Ascending aorta (tissue), 2 donors: ENCODE measurements at places on chromosomes 12 and 14.

- no peaks in the 10 kb centered on the region for H3K27me3 ChIP-seq
- H3K4me1 ChIP-seq, result no peaks in the 10 kb centered on the region
- H3K36me3 ChIP-seq, result no peaks in the 10 kb centered on the region
- no peak for DNase-seq
- H3K27ac ChIP-seq, result no peak overlapping the region
Measured at GRCh38 chr12:52439420-52439819, 5.2 kb upstream of the KRT75 start.

DNA sequence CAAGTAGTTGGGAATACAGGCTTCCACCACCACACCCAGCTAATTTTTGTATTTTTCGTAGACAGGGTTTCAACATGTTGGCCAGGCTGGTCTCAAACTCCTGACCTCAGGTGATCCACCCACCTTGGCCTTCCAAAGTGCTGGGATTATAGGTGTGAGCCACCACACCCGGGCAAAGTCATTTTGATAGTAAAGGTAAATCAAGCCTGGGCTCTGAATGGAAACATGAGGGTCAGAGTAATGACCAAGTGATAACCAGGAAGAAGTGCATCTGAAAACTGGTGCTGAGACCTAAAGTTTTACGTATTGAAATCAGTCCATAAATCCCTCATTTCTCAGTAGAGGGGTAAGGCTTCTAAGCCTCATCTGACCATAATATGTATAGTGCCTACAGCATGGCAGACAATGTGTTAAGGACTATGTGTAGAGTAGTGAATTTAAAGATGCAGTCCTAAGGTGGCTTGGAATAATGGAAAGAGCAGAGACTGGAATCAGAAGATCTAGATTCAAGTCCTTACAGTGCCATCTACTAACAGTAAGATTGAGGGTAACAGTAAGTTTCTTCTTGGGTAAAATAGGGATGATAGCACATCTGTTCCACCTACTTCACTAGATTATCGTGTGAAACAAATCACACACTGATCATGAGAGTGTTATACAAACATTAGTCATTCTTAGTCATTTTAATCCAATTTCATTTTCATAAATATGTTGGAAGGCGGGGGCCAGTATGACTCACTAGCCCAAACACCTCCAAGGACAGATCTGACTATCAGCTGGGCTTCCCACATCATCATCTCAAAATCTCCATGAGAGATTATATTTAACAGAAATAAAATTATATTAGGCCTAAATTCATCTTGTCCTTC is 11.2 kb downstream of the MAP4K5 start:
- no peaks in the 10 kb centered on the region for H3K27me3 ChIP-seq
- H3K36me3 ChIP-seq, result no peaks in the 10 kb centered on the region
- peak overlapping the region; percentile 37 for H3K27ac ChIP-seq
- DNase-seq, result no peak

DNA sequence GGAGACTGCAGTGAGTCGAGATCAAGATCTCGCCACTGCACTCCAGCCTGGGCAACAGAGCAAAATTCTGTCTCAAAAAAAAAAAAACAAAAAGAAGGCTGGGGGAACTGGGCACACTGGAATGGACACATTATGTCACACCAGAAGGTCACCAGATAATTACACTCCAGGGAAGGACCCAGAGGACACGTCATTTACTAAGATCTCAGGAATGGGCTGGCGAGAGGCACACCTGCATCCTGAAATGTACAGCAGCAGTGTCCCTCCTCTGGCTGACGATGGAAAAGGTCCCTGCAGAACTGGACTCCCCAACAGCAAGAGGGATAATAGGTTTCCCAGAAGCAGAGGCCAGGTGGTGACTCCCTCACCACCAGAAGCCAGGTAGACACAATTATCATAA is 243.5 kb downstream of the BCL11B start:
- no peaks in the 10 kb centered on the region for H3K27me3 ChIP-seq
- no peak overlapping the region for H3K4me3 ChIP-seq
- no peak for DNase-seq
- no peaks in the 10 kb centered on the region for H3K36me3 ChIP-seq

DNA sequence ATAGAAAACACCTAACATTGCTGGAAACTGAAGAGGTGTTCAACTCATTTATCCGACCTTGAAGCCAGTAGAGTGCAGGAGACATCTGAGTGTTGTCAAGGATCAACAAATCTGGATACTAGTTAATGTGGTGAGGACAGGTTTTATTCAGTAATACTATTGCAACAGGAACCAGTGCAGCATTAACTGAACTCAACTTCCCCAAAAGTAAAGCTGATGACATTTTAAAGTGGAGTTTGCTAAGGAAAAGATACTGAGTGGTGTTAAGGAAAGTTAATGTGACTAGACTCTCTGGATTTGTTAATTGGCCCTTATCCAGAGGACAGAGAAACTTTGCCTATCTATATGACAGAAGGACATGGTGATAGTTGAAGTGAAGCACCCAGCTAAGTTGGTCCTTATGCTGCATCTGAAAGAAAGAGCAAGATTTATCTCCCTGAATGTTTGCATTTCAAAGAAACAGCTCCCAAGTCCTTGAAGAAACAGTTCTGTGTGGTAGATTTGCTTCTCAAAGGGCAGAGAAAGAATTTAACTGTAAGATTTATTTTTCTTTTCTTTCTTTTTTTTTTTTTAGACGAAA is 1.2 kb upstream of the CLEC7A start:
- H3K27me3 ChIP-seq, result no peaks in the 10 kb centered on the region
- H3K4me3 ChIP-seq, result no peak overlapping the region
- H3K27ac ChIP-seq, result no peak overlapping the region

GRCh38 chr12:99611117-99611516 is 36.4 kb upstream of the GARIN6 start:
- H3K4me3 ChIP-seq, result no peak overlapping the region
- H3K27ac ChIP-seq, result no peak overlapping the region
- H3K27me3 ChIP-seq, result no peaks in the 10 kb centered on the region
- no peaks in the 10 kb centered on the region for H3K36me3 ChIP-seq

DNA sequence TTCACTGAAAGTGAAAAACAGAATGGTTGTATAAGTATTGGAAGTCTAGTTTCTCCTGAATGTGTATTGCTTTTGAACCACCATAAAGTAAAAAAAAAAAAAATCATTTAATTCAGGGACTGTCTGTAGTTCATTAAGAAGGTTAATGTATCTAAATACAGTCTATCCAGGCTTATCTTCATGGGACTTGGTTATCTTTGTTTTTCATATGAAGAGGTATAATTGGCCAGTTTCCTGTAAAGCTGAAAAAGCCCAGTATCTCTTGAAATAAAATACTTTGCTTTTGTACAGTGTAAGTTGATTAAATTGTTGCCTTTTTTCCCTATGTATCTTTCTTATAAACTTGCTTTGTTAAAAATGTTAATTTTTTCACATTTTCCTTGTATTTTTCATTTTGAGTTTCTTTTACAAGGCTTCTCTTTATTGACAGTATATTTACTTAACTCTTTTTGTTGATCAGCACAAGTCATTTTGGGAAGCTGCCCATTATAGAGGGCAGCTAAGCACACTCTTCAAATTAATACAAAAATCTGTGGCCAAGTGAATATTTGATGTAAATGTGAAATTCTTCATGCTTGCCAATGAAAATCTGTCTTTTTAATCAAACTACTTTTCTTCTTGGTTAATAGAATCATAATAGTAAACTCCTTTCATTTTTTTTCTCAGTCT is 156.0 kb downstream of the TMTC3 start:
- no peak overlapping the region for H3K27ac ChIP-seq
- no peak overlapping the region for H3K4me3 ChIP-seq
- no peaks in the 10 kb centered on the region for H3K27me3 ChIP-seq
- peaks cover 3% of the 10 kb centered on the region for H3K4me1 ChIP-seq
- H3K36me3 ChIP-seq, result no peaks in the 10 kb centered on the region
- DNase-seq, result no peak

DNA sequence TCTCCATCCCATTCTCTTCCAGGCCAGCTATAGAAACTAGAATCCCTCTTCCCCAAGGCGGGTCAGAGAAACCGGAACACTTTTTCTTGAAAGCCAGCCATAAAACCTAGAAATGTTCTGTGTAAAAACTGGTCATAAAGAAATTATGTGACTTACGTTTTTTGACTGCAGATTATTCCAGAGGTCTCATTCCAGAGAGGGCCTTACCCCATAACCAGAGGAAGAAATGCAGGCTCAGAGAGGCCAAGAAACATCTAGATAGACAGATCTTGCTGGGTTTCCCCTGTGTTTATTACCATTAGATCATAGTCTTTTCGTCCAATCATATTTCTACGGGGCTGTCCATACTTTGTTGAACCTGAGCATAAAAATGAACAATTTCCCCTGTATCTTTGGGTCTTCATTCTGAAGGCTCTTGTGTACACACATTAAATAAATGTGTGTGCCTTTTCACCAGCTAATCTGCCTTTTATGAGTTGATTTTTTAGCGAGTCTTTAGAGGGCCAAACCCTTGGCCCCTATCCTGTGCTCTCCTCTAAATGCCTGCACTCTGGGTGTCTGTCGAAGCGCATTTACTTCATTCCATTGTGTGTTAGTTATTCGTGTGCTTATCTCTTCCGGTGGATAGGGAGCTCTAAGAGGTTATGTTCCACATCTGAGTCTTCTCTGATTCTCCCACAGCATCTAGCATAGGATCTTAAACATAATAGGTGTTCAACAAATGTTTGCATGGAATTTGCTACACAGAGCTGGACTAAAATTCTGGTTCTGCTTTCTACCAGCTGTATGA is 163.0 kb downstream of the ADCK1 start:
- H3K36me3 ChIP-seq, result no peaks in the 10 kb centered on the region
- DNase-seq, result no peak
- H3K4me3 ChIP-seq, result no peak overlapping the region
- H3K27me3 ChIP-seq, result no peaks in the 10 kb centered on the region
- H3K4me1 ChIP-seq, result no peaks in the 10 kb centered on the region

- H3K36me3 ChIP-seq, result no peaks in the 10 kb centered on the region
- no peak overlapping the region for H3K27ac ChIP-seq
- no peaks in the 10 kb centered on the region for H3K4me1 ChIP-seq
- no peak for DNase-seq
- no peak overlapping the region for H3K4me3 ChIP-seq
- no peaks in the 10 kb centered on the region for H3K27me3 ChIP-seq
Measured at GRCh38 chr12:66541426-66541825, 137.4 kb downstream of the GRIP1 start.

DNA sequence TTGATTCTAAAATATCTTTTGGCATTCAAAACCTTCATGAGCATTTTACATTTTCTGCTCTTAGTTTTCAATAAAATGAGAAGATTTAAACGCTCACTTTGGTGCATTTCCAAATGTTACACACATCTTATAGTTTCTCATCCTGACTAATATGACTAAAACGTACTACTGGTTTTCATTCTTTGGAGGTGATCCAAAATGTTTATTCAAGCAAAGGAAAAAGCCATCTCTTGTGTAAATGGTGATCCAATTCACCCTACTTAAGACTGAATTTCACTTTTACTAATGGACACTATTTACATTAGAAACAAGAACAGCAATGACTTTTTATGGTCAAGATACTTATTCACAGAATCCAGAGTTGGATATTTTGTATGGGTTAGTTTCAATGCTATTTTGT is 86.6 kb downstream of the KITLG start:
- DNase-seq, result no peak
- no peaks in the 10 kb centered on the region for H3K4me1 ChIP-seq
- no peaks in the 10 kb centered on the region for H3K27me3 ChIP-seq
- no peaks in the 10 kb centered on the region for H3K36me3 ChIP-seq
- H3K27ac ChIP-seq, result no peak overlapping the region

GRCh38 chr12:71075743-71076142 is 82.1 kb downstream of the TSPAN8 start:
- no peaks in the 10 kb centered on the region for H3K4me1 ChIP-seq
- DNase-seq, result no peak
- H3K36me3 ChIP-seq, result no peaks in the 10 kb centered on the region
- H3K4me3 ChIP-seq, result no peak overlapping the region
- no peak overlapping the region for H3K27ac ChIP-seq
